Astrocyte of the spinal cord (primary cell): ENCODE measurements at places on chromosomes 4 and X.

GRCh38 chrX:72495046-72495445 lies 77.6 kb downstream of the HDAC8 start:
- DNase-seq, result no peak

GRCh38 chr4:134544303-134544770 lies 342.7 kb upstream of the PABPC4L start:
- DNase-seq, result peak; percentile 65

- no peak for DNase-seq
Observed at GRCh38 chr4:128166982-128167381, 105.9 kb downstream of the LARP1B start.

DNA sequence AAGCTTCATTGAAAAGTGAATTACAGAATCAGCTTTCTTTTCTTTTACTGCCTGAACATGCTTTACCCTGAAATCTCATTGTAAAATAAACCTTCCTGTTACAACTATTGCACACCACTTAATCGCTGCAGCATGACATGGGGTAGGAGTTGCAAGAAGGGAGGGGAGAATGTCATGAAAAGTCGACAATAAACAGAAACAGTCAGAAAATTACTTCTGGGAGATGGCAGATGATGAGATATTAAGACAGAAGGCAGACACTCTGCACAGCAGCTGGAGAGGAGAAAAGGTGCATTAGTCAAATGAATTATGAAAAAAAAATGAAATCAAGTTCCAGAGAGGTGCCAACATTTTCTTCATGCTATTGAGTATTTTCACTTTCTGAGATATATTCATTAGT lies 287.7 kb downstream of the PCDH7 start:
- DNase-seq, result no peak

DNA sequence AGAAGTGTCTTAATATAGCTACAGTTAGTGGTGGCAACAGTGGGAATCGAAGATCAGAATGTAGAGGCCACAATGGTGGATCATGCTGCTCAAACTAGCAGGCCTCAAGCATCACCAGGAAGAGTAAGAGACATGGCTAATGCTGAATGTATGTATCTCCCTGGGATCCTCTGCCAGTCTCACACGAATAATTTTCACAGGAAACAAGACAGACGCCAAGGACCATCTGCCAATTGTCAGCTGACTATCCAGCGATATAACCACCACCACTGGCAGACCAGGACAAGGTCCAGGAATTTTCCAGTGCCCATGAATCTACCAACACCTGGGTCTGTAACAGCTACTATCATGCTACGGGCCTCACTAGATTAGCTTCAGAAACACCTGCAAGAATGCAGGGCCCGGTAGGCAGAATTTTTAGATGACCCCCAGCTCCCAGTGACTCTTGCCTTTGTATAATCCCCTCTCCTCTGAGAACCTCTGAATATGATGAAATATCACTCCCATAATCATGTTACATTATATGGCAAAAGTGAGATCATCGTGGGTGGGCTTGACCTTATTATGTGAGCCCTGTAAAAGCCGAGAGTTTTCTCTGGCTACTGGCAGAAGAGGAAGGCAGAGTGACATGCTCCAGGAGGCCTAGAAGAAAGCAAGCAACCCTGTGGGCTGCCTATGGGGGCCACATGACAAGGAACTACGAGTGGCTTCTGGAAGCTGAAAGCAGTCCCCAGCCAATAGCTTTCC lies 429.8 kb downstream of the BCOR start:
- no peak for DNase-seq

DNA sequence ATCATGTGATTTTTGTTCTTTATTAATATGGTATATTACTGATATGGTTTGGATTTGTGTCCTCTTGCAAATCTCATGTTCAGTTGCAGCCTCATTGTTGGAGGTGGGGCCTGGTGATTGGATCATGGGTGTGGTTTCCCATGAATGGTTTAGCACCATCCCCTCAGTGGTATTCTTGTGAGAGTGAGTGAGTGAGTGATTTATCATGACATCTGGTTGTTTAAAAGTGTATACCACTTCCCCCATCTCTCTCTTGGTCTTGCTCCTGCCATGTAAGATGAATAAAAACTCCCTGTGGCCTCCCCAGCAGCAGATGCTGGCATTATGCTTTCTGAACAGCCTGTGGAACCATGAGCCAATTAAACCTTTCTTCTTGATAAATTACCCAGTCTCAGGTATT lies 111.5 kb downstream of the TAB3 start:
- no peak for DNase-seq

DNA sequence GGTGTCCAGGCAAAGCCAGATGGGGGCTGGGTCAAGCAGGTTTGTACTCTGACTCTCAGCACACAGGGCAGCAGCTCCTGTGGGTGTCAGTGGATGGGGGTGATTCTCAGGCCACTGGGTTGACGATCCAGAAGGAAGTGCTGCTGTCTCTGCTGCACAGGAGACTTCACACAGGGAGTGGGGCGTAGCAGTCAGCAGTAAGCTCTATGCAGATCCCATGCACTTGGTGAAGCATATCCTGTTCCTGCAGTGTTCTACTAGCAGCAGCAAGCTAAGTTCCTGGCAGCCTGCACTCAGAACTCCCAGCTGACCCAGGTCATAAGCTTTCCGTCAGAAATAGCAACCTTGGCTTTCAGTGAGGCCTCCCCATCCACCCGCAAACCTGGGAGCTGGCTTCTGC lies 117.6 kb upstream of the NDST3 start:
- DNase-seq, result no peak

DNA sequence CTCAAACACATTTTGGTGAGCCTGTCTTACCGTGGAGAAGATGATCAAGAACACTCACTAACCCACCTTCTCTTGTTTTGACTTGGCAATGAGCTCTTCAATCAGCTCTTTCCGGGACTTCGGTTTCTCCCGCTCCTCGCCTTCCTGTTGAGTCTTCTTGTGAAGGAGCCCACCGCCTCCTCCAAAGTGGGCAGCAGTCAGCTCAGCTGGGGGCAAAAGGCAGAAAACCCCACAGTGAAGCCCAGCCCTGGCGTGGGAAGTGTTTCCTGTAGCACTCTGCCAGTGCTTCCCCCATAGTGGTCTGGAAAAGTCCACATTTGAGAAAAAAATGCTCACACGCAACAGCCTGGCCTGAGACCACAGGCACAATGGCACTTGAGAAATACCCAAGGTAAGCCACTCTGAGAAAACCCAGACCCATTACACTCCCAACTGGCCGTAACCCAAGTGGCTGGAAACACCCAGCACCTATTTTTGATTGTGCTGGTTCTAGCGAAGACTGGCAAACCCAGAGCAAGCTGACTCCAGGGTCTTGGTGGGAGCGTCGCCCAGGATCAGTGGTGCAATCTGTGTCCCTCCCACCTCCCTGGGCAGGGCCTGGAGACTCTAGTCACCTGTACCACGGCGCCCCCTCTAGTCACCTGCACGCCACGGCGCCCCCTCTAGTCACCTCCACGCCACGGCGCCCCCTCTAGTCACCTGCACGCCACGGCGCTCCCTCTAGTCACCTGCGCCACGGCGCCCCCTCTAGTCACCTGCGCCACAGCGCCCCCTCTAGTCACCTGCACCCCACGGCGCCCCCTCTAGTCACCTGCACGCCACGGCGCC lies 8.6 kb downstream of the NOP14 start:
- DNase-seq, result no peak

DNA sequence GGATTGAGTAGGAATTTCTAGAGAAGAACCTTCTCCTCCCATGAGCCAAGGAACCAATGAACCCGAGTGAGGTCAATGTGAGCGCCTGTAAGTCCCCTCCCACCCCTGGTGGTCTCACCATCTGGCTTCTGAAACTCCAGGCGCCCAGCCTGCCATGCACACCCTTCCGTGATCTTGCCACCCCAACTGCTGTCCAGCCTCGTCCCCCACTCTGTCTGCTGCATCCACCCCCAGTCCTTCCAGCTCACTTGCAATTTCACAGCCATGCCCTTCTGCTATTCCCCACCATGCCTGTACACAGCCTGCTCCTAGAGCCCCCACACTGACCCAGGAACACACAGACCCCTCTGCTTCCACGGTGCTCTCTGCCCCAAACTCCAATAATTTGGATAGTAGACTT lies 323.7 kb downstream of the STK32B start:
- no peak for DNase-seq

- DNase-seq, result peak; percentile 73
Observed at GRCh38 chr4:22483551-22483981, 32.3 kb downstream of the ADGRA3 start.

DNA sequence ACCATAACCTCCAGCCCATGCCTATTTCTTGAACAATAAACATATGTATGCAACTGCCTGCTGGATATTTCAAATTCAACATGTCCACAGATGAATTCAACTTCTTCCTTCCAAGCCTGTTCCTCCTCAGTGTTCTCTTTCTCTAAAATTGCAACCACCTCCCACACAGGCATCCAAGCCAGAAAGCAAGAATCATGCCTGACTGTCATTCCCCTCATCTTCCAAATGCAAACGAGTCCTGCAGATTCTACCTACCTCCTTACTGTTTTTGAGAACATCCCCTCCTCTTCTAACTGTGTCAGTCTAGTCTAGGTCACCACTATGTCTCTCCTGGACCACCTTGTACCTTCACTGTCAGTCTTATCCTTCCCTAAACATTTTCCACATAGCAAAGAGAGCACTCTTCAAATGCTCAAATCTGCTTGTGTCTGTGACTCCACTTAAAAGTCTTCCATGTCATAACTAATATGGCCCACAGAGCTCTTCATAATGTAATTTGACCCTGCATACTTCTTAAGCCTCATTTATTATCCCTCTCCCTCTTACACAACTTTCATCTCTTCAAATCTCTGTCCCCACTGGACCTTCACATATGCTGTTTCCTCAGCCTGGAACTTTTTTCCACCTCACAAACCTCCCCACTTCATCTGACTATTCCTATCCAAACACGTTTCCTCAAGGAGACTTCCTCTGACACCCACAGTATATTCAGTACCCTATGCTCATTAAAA lies 25.7 kb downstream of the MAPK10 start:
- no peak for DNase-seq

GRCh38 chrX:130523460-130524394 lies 121.9 kb downstream of the RBMX2 start:
- peak; percentile 11 for DNase-seq

GRCh38 chr4:14874990-14875389 lies 127.3 kb upstream of the CPEB2 start:
- no peak for DNase-seq

GRCh38 chr4:54539500-54540029 lies 118.2 kb upstream of the KIT start:
- peak; percentile 37 for DNase-seq

- DNase-seq, result no peak
Observed at GRCh38 chr4:118711052-118711451, 25.9 kb downstream of the METTL14 start.

DNA sequence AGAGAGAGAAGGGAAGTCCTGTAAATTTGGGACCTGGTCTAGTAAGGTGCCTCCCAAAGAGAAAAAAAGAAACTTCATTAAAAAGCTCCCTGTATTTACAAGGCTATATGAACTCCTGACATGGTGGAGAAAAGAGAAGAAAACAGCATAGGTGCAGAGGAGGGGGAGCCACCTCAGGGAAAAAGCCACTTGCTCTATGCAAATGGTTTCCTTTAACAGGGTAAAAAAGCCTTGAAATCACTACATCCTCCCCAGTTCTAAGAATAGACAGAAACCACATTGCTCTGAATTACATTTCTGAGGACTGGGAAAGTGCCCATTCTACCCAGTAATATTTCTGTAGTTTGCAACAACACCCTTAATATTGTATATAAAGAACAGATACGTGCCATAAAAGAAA lies 165.5 kb downstream of the KLF8 start:
- DNase-seq, result no peak

DNA sequence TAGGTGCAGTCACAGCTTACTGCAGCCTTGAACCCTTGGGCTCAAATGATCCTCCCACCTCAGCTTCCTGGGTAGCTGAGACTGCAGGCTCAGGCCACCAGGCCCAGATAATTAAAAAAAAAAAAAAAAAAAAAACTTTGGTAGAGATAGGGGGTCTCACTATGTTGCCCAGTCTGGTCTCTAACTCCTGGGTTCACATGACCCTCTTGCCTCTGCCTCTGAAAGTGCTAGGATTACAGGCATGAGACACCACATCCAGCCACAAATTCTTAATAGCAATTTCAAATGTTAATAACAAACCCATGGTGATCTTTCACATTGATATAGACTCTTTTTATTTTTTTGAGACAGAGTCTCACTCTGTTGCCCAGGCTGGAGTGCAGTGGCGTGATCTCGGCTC lies 12.3 kb upstream of the FGF5 start:
- DNase-seq, result no peak
